OCI-LY7 (cell line): ENCODE measurements at places on chromosomes 2 and 18.

GRCh38 chr2:1676913-1677820, 67.1 kb downstream of the PXDN start:
- DNase-seq, result no peak

- DNase-seq, result no peak
These were observed 47.4 kb upstream of the DNAJC10 start for GRCh38 chr2:182668671-182669070.

GRCh38 chr18:1848716-1849115, 722.6 kb downstream of the METTL4 start:
- no peak for DNase-seq

DNA sequence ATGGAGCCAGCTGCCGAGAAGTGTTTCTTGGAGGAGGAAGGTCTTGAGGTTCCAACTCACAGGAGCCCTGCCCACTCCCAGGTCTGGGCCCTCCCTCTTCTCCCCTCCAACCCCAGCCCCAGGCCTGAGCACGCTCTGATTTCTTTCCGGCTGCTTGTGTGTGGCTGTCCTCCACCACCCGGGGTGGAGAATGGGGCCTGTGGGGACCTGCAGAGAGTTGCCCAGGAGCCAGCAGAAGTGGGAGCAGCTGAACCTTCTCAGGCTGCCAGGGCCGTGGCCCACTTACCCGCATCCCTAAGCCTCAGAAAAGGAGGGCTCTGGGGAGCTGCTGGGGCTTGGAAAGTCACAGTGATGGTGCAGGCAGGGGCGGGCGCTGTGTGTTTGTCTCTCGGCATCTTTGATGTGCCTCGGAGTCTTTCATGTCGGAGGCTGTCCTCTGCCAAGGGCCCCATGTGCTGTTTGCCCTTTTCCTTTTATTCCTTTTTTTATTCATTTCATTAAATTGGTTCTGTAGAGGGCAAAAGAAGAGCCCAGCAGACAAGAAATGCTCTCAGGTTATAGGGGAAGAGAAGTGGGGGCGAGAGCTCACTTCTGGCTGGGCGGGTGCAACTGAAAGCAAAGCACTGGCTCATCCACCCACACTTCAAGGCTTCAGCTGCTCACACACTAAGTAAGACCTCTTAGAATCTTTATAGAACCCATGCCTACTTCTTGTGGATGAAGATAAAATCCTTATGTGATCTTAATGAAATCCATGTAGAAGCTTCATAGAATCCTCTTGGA, 52.5 kb downstream of the SDC1 start:
- DNase-seq, result no peak

DNA sequence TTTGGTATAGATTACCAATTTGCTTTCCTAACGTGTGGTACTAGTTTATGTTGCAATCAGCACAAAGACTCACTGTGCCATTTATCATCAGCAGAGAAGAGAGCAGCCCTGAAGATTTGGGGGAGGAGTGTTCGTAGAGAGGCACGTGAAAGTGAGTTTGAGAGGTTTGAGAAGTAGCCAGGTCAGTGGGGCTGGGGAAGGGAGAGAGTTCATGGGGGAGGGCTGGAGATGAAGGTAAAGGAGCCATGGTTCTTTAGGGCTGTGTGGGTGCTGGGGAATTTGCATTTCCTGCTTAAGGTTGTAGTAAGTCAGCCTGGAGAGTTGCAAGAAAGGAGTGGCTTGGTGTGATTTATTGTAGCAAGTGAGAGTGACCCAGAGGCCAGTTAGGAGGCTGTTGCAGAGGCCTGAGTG, 172.1 kb downstream of the NEDD4L start:
- DNase-seq, result no peak

DNA sequence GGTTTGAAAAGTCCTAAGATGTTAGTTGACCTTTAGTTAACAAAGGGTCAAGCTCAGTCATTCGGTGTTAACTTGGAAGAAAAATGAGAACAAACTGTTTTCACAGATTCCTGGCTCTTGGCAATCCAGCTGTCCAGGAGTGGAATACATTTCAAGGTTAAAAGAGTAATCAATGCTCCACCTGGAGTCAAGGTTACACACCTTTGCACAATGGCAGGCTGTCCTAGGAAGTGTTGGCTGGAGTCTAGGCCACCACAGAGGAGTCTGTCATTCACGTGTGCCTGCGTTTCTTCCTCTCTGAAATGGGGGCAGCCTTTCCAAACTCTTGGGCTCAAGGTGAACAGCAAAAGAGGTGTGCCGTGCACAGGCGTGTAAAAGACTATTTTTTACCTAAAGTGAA, 6.3 kb upstream of the ID2 start:
- no peak for DNase-seq

DNA sequence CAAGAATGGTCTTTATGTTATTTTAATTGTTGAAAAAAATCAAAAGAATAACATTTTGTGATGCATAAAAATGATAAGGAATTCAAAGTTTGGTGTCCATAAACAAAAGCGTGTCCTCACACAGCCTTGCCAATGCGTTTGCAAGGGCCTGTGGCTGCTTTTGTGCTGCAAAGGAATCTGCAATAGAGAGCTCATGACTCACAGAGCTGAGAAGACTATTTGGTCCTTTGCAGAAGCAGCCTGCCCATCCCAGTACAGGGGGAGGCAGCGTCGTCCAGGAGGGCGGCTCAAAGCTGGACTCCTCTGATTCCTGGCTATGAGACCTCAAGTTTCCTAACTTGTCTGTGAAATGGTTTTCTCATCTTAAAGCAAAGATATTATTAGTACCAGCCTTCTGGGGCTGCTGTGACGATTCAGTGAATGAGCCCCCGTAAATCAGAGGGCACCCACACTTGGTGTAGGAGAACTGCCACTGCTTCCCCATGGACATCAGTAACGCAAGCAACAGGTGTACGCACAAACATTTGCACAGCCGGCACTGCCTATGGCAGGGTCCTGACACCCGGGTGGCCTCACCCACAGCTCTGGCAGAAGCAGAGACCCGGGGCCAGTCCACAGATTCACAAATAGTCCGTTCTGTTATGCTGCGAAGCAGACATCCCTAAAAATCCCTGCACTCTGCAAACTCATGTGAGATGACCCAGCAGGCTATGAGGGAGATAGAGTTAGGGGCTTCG, 70.6 kb upstream of the ASAP2 start:
- DNase-seq, result no peak

DNA sequence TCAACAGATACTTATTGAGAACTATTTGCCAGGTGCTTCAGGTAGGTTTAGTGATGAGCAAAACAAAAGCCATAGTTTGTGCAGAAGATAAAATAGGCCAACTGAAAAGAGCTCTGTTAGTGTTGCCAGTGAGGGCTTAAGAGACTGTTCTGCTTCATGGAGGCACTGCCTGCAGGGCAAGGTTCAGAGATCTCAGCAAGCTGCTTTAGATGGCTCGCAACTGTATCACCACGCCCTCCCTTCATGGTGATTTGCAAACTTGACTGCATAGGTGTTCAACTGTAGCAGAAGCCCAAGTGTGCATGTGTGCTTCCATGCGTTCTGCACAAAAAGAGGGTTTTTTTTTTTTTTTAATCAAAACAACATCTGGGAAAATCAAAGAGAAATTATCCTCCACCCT, 84.5 kb downstream of the RAPH1 start:
- DNase-seq, result no peak

DNA sequence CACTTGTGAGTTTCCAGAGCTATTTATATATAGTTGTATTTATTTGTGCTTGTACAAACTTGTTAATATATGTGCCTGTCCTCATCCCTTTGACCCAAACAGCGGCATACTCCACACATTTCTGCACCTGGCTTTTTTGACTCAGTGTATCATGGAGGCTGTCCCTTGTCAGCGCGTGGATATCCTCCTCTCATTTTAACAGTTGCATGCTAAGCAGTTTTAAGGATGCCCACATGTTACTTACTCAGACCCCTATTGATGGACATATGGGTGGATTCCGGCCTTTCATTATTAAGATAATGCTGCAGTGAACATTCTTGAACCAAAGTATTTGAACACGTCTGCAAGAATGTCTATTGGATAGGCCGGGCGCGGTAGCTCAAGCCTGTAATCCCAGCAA, 655 bp upstream of the MREG start:
- DNase-seq, result no peak

- no peak for DNase-seq
These were observed 24.3 kb downstream of the MRPS9 start for GRCh38 chr2:105062158-105062557.

DNA sequence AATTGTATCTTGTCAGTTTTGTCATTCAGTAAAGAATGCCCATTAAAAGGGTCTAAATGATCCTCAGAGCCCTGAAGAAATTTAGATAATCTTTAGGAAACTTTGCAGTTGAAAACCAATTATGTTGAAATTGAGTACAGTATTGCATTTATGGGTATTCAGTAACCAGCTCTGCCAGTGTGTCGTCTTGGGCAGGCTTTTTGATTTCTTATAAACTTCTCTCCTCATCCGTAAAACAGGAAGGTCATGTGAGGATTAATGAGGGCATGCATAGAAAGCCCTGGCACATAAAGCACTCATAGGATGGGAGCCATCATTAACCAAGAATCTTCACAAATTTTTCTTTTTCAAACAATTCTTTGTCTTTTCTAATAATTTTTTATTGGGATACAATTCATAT, 14.8 kb downstream of the PNO1 start:
- DNase-seq, result no peak
